ENCODE measurements at places on chromosomes 1 and 21. TPM values are rescaled to one million over a fixed set of nuclear protein-coding genes. Genes with fewer than 3 reads are reported as not detected.

- no peak overlapping the region for H3K4me3 ChIP-seq
- H3K27ac ChIP-seq: no peak overlapping the region
- H3K36me3 ChIP-seq: no peaks in the 10 kb centered on the region
- H3K4me1 ChIP-seq: peaks cover 11% of the 10 kb centered on the region
Measured at GRCh38 chr1:22751124-22751531, 40.5 kb downstream of the EPHB2 start.

C1orf141 gene
- total RNA-seq: not detected

DNA sequence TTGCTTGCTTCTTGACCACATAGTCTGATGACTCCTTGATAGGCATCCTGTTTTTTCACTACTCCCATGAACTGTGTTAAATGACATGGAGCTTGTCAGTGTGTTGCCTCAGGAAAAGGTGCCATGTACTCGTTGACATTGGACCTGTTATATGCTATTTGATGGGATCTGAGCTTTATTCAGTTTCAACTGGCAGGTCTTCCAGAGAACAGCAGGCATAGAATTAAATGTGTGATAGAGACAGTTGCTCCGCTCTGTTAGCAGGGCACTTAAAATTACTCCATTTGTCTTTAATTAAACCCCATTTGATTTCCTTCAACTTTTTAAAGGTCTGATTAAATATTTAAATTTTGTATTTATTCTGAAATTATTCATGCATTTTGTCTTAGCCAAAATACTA lies 189.7 kb upstream of the ADGRL4 start:
- H3K27me3 ChIP-seq: no peaks in the 10 kb centered on the region
- no peaks in the 10 kb centered on the region for H3K36me3 ChIP-seq
- DNase-seq: no peak
- H3K27ac ChIP-seq: no peak overlapping the region
- no peak overlapping the region for H3K4me3 ChIP-seq
- H3K4me1 ChIP-seq: peaks cover 2% of the 10 kb centered on the region

LCE1B gene
- not detected for total RNA-seq

DNA sequence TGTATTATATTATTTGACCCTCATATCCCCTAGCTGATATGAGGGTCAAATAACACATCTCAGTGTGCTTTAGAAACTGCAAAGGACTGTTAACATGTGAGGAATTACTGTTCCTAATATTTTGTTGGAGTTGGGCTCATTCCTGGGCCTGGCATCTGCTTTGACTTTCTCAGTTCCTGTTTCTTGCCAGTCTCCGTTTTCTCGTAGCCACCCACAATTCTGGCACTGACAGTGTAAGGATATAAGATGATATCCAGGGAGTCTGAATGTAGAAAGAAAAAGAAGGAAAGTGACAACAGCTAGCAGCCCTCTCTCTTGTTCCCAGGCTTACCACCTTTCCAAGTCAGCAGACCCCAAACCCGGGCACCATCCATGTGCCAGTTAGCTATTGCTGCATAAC lies 54.4 kb upstream of the SCMH1 start:
- no peak overlapping the region for H3K4me3 ChIP-seq
- no peak for DNase-seq
- H3K36me3 ChIP-seq: no peaks in the 10 kb centered on the region
- no peaks in the 10 kb centered on the region for H3K4me1 ChIP-seq

RGS13 gene
- not detected for total RNA-seq

INAVA gene
- 0.70 TPM for total RNA-seq

DNA sequence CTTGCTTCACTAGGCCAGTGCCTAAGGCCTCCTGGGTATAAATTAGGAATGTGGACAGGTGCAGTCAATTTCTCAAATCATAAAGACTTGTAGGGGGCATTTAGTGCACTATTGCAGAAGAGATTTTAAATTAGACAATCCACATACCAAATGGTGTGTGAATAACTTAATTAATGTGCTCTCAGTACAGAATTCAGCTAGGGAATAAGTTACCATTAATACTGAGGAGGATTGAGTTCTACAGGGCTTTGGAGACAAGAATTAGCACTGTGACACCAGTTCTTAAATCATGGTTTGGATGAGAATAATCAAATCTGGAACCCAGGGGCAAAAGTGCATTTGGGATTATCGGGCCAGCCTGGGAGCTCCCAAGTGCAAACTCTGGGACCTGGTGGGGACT lies 1.7 kb downstream of the SYPL2 start:
- no peak overlapping the region for H3K4me3 ChIP-seq
- no peaks in the 10 kb centered on the region for H3K36me3 ChIP-seq
- H3K27ac ChIP-seq: no peak overlapping the region
- H3K4me1 ChIP-seq: no peaks in the 10 kb centered on the region
- H3K27me3 ChIP-seq: no peaks in the 10 kb centered on the region
- DNase-seq: no peak

GRCh38 chr1:35564037-35564883 lies 6.7 kb downstream of the NCDN start:
- H3K27me3 ChIP-seq: no peaks in the 10 kb centered on the region
- H3K4me1 ChIP-seq: peaks cover 4% of the 10 kb centered on the region
- DNase-seq: peak; percentile 72
- no peak overlapping the region for H3K4me3 ChIP-seq
- no peaks in the 10 kb centered on the region for H3K36me3 ChIP-seq
- H3K27ac ChIP-seq: no peak overlapping the region

- H3K36me3 ChIP-seq: no peaks in the 10 kb centered on the region
- no peaks in the 10 kb centered on the region for H3K27me3 ChIP-seq
- peaks cover 9% of the 10 kb centered on the region for H3K4me1 ChIP-seq
- no peak overlapping the region for H3K27ac ChIP-seq
Measured at GRCh38 chr21:43348801-43349261, 78.1 kb downstream of the SIK1 start.

- H3K36me3 ChIP-seq: no peaks in the 10 kb centered on the region
- H3K4me3 ChIP-seq: no peak overlapping the region
- no peak overlapping the region for H3K27ac ChIP-seq
- H3K27me3 ChIP-seq: no peaks in the 10 kb centered on the region
- no peak for DNase-seq
Measured at GRCh38 chr21:44426663-44427191, 28.6 kb upstream of the LRRC3 start.

GRCh38 chr1:160375788-160376524 lies 9.1 kb downstream of the NHLH1 start:
- no peak overlapping the region for H3K4me3 ChIP-seq
- no peaks in the 10 kb centered on the region for H3K27me3 ChIP-seq
- H3K27ac ChIP-seq: no peak overlapping the region
- no peaks in the 10 kb centered on the region for H3K36me3 ChIP-seq
- no peak for DNase-seq

ALX3 gene
- 0.12 TPM for total RNA-seq

- no peak for DNase-seq
- no peaks in the 10 kb centered on the region for H3K27me3 ChIP-seq
- H3K4me3 ChIP-seq: no peak overlapping the region
- no peak overlapping the region for H3K27ac ChIP-seq
- peaks cover 15% of the 10 kb centered on the region for H3K4me1 ChIP-seq
- no peaks in the 10 kb centered on the region for H3K36me3 ChIP-seq
Measured at GRCh38 chr1:91833946-91834345, 52.0 kb downstream of the TGFBR3 start.

DNA sequence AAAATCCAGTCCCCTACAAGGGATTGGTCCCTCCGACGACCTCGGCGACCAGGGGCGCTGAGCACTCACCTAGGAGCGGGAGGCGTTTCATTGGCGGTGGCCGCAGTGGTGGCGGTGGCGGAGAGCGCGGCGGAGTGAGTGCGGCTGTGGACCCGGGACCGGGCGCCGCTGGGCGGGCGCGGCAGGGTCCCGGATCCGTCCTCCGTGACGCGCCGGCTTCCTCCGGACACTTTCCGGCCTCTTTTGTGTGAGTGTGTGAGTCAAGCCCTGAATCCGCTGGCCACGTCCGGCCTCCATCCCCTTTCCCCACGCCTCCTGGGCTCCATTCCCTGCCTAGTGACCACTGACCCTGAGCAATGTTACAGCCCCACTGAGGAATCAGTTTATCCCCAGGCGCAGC lies at the start of gene ADGRL4:
Gene ADGRL4 (minus strand): TSS at position 167 of the 400 bp plus-strand sequence. CDS start 76 bp downstream, at position 91.
- H3K4me1 ChIP-seq: no peaks in the 10 kb centered on the region
- DNase-seq: no peak

GRCh38 chr21:31896019-31896418 lies 23.2 kb downstream of the HUNK start:
- no peak overlapping the region for H3K4me3 ChIP-seq
- H3K27ac ChIP-seq: no peak overlapping the region
- no peaks in the 10 kb centered on the region for H3K36me3 ChIP-seq
- DNase-seq: no peak
- H3K27me3 ChIP-seq: no peaks in the 10 kb centered on the region

DNA sequence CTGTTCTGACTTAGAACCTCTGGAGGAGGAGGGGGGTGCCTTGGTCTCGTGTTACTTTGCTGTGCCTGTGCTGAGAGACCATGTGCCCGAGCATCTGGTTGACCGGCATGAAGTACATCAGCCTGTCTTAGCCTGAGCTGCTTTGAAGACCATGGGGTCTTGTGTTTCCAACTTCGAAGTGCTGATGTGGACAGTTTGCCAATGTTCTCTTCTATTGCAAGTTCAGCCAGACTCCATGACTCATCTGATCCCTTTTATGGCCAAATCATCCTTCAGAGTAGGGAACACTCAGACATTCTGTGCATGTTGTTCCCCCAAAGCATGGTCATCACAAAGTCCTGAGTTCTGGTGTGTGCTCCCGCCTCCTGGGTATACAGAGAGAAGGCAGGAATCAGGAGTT lies 6.0 kb upstream of the PLA2G2C start:
- peaks cover 2% of the 10 kb centered on the region for H3K4me1 ChIP-seq
- H3K27me3 ChIP-seq: no peaks in the 10 kb centered on the region
- no peak for DNase-seq
- H3K4me3 ChIP-seq: no peak overlapping the region
- no peak overlapping the region for H3K27ac ChIP-seq

CXADR gene
- total RNA-seq: 1.5 TPM

DNA sequence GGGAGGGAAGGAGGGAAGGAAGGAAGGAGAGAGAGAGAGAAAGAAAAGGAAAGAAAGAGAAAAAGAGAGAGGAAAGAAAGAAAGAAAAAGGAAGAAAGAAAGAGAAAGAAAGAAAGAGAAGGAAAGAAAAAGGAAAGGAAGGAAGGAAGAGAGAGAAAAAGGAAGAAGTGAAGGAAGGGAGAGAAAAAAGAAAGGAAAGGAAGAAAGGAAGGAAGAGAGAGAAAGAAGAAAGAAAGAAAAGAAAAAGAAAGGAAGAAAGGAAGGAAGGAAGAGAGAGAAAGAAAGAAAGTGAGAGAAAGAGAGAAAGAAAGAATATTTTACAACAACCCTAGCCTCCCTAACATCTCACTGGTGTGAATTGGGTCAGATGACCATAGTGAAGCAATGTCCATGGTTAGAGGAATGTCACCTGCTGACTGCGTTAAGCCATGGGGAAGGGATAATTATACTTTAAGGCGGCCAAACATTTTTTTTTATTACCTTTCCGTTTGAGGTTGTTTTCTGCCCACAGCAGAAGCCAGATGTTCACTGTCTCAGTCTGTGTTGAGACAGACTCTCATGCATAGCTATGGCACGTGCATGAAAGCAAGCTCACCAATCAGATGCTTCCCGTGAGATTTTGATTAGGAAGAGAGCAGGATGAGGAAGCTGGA lies 76.4 kb downstream of the SNRPE start:
- no peak overlapping the region for H3K4me3 ChIP-seq
- no peaks in the 10 kb centered on the region for H3K27me3 ChIP-seq
- H3K4me1 ChIP-seq: no peaks in the 10 kb centered on the region

DEPDC1 gene
- total RNA-seq: 0.59 TPM

DNA sequence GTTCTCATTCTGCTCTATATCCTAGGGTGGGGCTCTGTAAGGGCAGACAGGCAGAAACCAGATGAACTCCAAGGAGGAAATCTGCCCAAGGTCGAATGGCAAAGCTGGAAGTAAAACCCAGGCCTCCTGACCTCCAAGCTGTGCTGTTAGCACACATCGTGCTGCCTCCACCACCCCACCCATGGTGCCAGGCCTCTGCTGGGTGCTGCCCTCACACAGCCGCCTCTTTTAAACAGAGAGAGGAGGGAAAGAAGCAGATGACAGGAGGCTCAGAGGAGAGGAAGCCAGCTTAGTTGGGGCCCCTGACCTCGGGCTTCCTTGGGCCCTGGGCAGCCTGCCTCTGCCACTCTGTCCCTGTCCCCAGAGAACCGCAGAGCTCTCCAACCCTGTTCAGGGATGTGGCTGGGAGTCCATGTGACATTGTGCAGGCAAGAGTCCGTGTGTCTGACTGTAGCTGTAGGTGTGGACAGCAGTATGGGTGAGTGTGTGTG lies 1.1 kb downstream of the SYNC start:
- peaks cover 14% of the 10 kb centered on the region for H3K4me1 ChIP-seq
- H3K4me3 ChIP-seq: no peak overlapping the region
- no peak for DNase-seq

- H3K36me3 ChIP-seq: no peaks in the 10 kb centered on the region
- no peak overlapping the region for H3K4me3 ChIP-seq
- no peak overlapping the region for H3K27ac ChIP-seq
- H3K4me1 ChIP-seq: no peaks in the 10 kb centered on the region
- DNase-seq: no peak
- H3K27me3 ChIP-seq: no peaks in the 10 kb centered on the region
Measured at GRCh38 chr1:94384485-94385265, 33.5 kb upstream of the ABCD3 start.

LIPI gene
- total RNA-seq: not detected

ITPKB gene
- 43.2 TPM for total RNA-seq

DNA sequence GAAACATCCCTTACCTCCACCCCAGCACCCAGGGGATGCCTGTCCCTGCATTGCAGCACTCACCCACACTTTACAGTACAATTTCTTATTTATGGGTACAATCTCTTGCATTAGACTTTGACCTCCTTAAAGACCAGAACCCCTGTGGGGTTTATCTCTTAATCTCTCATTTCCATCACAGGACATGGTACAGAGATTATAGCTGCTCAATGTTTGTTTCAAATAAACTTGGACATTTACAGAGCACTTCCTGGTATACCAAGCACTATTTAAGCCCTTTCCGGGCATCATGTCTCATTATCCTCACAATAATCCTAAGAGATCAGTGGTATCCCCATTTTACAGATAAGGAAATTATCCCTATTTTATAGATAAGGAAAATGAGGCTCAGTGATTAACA lies 31.9 kb downstream of the FYB2 start:
- no peak overlapping the region for H3K4me3 ChIP-seq
- H3K4me1 ChIP-seq: no peaks in the 10 kb centered on the region
- H3K36me3 ChIP-seq: no peaks in the 10 kb centered on the region
- H3K27ac ChIP-seq: no peak overlapping the region
- H3K27me3 ChIP-seq: no peaks in the 10 kb centered on the region
- no peak for DNase-seq

SLAMF7 gene
- not detected for total RNA-seq

DNA sequence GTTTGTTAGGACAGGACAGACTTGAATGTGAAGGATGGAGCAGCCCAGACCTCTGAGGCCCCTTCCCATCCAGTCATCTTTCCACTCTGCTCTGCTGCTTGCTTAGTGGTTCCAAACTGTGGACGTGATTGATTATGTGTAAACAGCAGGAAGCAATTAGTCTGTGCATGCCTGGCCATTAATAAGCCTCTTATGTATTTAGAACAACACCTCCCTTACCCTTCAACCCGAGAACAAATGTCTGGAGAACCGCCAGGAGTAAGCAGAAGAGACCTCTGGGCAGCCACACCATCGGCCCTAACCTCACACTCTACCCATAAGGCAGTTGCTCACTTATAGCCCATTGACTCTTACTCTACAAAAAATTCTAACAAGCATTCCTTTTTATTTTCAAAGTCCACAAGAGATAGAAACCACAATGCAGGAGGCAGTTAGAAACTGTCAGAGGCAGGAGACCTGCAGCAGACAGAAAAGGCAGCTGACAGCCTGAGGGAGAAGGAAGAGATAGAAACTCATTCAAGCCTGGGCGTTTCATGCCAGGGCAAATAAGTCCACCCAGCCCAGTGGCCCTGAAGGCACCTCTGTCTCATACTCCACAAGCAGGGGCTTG lies 5.8 kb upstream of the EPHA8 start:
- H3K4me1 ChIP-seq: no peaks in the 10 kb centered on the region
- H3K4me3 ChIP-seq: no peak overlapping the region
- DNase-seq: no peak
- no peaks in the 10 kb centered on the region for H3K36me3 ChIP-seq

Data from ovary (tissue), 10 donors.